Sigmoid colon (tissue), 7 donors: ENCODE measurements at places on chromosomes 4 and X.

- no peak for DNase-seq
Measured at GRCh38 chr4:126475730-126476129, 1157.0 kb upstream of the INTU start.

- no peak for DNase-seq
Measured at GRCh38 chrX:7542587-7543380, 300.2 kb upstream of the VCX start.

DNA sequence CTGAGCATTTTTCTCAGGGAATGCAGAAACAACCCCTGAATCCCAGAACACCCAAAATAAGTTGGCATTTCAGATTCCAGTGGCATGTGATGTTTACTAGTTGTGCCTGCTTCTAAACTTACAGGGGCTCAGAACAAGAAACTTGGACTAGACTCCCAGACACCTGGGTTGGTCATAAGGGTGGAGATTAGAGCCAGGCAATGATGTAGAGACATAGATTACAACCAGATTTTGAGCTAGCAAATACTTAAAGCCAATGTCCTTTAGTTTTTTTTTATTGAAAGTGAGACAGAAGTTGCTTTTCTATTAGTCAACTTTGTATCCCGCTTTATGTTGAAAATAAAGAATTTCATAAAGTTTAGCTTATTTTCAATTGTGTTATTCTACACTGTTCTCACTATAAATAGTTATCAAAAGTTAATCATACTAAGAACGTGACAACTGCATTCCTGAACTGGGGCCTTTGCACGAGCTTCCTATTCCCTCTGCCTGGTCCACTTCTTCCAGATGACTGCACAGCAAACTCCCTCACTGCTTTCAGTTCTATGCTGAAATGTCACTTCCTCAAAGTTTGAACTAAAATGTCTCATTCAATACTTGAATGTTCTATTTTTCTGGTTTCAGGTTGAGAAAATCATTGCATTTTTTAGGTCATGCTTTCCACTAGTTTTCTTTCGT, 224.7 kb upstream of the PPP1R2C start:
- DNase-seq = no peak

GRCh38 chrX:152588206-152588605, 49.5 kb upstream of the GABRQ start:
- no peak for DNase-seq

DNA sequence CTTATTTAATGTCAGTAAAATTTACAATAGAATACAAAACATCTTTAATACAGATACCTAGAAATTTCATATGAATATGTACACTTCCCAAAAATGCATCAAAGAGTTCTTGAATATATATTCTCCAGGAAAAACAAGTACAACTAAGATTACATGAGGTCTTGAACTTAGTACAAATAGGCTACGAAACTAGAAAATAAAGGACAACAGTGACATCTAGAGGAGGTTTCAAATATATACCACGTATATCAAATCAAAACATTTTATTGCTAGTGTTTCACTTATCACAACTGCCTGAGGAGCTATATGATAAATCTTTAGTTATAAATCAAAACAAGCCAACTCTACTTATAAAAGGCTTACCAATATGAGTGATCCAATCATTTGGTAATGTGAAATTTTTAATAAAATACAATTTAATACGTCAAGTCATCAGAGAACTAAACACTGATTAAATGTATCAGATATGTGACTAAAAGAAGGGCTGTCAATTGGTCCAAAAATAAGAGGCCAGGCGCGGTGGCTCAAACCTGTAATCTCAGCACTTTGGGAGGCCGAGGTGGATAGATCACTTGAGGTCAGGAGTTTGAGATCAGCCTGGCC, 36.6 kb downstream of the ANAPC10 start:
- no peak for DNase-seq

GRCh38 chrX:53682885-53683555, 3.5 kb downstream of the HUWE1 start:
- DNase-seq = peak; percentile 65

DNA sequence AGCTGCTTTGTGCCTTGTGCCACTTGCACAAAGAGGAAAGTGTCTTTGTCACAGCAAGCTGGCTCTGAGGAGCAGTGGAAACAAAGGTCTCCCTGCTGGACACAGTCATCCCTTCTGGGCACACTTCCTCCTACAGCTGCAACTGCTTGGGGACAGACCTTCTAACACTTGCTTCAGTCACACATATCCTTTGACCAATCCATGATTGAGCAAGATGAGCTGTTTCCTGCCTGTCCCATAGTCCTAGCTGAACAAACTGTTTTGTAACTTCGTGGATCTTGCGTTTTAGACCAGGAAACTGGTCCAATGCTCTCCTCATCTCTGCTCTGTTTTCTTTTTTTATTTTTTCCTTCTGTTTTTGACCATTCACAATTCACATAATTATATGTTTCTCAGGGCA, 98.5 kb downstream of the RRAGB start:
- no peak for DNase-seq
